ENCODE measurements at places on chromosomes 11 and 22. TPM values are rescaled to one million over a fixed set of nuclear protein-coding genes. Genes with fewer than 3 reads are reported as not detected.

- DNase-seq = peak; percentile 42
Measured at GRCh38 chr22:38696606-38697424, 3.9 kb downstream of the JOSD1 start.

DNA sequence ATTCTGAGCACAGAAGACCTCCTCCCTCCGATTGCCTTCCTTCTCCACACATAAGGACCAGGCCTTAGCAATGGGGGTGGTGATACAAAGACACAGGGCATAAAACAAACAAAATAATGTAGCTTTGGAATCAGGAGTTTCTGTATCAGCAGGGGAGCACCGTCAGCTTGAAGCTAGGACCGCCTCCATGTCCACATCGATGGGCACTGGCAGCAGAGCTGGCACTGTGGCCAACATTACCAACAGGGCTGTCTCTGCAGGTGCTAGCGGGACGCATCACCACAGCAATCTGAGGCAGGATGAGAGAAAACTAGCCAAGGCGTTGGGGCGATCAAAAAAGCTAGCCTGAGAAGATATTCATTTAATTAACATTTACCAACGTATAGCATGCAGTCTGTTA is 201.4 kb downstream of the MAML2 start:
- no peak for DNase-seq

DNA sequence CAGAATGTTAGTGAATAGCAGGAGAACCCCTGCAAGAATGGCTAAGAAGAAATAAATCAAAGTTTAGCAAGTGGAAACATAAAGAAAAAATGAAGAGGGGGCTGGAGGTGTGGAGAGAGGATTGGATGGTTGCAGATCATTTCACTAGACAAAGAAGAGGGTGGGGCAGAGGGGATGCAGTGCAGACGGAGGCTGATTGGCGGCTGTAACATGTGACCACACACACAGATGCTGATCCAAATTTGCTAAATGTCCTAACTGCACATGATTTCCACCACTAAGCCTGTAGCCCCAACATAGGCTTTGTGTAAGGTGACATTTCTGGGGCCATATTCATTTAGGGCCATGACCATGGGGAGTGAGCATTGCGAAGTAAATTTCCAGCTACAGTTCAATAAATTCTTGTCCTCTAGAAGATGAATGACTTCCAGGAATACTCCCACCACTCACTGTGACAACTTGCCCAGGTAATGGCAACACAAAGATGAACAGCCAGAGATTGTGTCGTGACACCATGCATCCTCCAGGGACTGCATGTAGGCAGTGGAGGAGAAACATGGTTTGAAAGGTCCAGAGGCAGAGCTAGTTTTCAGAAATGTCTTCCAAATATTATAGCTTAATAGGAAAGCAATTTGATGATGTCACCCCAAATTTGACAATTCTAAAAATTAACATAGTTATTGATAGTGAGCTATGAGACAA is 6.8 kb downstream of the KRTAP5-11 start:
- DNase-seq = no peak

GRCh38 chr22:30132290-30132996 is 52.2 kb downstream of the HORMAD2 start:
- no peak for DNase-seq

GRCh38 chr11:45994371-45995341 is 72.2 kb downstream of the LARGE2 start:
- DNase-seq = no peak

DNA sequence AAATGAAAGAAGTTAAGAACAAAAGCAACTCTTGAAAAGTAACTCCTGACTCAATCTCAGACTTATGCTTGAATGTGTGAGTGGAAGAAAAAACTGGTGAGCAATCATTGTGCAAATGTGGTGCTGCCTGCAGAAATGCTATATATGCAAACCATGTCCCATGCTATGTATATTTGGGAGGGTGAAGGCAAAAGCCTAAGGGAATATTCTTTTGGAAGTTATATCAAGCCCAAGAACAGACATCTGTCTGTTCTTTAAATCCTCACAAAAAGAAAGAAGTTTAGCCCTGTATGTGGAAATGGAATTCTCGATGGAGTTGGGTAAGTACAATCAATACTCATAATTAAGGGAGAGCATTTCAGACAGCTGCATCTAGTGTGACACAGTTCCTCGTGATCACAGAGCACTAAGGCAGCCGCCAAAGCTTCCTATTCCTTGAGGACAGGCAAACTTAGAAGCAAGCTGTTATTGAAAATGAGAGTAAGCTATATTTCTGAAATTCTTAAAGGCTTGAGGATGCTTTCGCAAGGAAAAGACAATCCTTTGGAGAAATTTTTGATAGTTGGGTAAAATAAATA is 406.5 kb upstream of the CHORDC1 start:
- DNase-seq = no peak

DNA sequence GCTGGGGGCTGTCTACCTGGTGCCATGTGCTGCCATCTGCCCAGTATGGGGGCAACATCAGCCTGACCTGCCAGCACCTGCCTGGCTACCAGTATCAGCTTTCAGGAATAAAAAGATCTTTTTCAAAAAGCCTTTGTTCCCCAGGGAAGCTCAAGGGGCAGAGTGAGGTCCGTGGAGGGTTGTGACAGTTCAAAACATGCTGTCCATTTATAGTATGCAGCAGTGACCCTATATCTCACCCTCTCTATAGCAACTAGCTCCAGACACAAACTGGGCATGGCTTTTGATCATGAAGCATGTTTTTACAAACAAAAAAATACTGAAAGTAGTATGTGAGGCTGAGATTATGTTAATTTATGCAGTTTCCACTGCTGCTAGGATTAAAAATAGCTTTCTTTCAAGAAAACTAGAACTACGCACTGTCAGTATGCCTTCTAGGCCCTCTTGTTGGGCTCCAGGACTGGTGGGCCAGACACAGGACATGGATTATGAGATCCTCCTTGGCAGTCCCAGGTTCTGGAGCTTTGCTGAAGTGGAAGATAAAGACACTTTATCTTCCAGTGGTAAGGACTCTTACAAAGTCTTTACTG is 23.4 kb downstream of the NAV2 start:
- no peak for DNase-seq

DNA sequence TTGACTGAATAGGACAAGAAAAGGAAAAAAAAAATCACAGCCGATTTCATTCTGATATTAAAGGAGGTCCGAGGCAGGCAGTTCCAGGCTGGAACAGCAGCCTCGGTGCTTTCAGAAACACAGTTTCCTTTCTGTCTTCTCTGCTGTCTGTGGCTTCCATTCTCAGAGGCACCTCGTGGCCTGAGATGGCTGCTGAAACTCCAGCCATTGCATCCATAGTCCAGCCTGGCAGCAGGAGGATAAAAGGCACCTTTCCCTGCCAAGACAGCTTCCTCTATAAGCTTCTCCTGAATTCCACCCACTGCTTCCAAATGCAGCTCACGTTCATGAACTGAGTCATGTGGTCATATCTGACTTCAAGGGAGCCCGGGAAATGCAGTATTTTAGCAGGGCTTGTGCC is 390.5 kb downstream of the TBC1D22A start:
- no peak for DNase-seq

- no peak for DNase-seq
Measured at GRCh38 chr22:26210334-26210733, 41.1 kb downstream of the SEZ6L start.

GRCh38 chr22:23230348-23231068 is 50.2 kb downstream of the BCR start:
- no peak for DNase-seq

DNA sequence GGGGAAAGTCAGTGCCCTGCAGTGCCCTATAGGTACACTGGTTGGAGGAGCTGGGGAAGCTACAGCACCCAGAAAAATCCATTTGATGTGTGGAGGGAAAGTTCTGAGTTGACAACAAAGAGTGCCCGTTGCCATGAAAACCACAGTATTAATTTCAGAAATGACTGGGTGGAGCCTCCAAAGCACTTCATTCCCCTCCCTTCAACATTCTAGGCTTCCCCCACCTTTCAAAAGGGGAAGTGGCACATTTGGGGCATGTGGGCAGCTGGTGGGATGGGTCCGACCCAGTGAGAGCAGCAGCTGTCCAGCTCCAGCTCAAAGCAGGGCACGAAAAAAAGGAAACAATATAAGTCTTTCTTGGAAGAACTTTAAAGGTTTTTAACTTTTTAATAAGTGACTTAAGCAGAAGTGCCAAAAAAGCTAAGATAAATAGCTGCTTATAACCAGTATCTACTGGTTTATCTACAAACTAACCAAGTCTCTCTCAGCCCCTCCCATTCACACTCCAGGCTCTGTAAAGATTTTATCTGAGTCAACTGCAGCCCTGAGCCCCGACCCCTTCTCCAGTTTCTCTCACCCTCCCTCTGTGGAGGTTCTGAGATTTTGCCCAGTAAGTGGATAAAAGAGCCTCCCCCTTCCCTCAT is 9.0 kb upstream of the AHNAK start:
- DNase-seq = no peak

GRCh38 chr11:119384332-119384731 is 2.8 kb upstream of the USP2 start:
- no peak for DNase-seq

DNA sequence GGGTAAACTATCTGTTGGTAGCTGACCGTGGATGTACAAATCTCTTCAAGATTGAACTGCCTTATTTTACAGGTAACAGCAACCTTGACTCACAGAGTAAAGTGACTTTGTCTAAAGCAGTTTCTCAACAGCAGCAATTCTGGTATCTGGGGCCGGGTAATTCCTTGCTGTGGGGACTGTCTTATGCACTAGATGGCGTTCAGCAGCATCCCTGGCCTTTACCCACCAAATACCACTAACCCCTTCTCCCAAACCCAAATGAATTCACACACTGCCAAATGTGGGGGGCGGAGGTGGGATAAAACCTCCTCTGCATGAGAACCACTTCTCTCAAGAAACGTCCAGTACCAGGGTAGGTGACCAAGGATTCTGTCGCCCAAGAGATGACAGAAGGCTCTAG is 1.7 kb upstream of the INCENP start:
- no peak for DNase-seq

DNA sequence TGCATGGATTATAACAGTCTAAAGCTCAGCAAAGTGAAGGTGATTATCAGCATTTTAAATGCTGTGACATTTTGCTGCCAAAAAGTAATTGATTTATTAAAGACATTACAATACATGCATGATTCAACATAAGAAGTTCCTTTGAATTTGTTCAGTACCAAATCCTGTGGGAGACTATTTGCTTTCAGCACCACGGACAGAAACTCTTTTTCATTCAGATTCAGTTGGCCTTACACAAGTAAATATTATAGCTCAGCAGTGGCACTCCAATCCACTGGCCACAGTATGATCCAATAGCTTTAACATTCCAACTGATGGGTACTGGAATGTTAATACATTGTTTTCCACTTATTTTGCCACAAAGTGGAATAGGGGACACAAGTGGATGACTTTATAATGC is 806.7 kb downstream of the NTM start:
- no peak for DNase-seq

DNA sequence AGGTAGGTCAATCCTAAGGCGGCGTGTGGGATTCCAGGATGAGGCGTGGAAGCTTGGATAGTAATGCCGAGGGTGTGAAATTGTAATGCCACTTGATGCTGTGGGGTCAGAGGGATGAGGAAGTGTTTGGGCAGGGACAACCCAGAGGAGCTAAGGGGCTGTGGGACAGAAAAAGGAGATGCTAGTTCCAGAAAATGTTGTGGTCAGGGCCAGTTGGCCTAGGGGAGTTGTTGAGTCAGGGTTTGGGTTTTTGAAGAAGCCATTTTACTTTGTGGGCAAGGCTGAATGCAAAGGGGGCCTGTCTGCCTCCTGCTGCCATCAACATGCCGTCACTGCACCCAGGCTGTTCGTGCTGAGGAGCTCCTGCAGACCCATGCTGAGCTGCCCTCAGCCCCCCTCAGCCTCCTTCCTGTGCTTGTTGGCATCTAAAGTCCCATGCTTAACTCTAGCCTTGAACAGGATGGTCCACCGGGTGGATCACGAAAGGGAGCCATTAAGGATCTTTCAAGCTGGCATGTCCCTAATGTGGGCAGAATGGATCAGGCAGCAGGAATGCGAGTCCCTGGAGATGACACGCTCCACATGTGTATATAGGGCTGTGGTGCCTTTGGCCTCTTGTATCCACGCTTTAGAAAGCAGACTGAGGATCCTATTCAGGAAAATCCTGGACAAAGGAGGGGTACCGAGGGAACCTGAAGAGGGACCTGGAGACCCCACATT is 2.1 kb downstream of the C11orf16 start:
- no peak for DNase-seq

DNA sequence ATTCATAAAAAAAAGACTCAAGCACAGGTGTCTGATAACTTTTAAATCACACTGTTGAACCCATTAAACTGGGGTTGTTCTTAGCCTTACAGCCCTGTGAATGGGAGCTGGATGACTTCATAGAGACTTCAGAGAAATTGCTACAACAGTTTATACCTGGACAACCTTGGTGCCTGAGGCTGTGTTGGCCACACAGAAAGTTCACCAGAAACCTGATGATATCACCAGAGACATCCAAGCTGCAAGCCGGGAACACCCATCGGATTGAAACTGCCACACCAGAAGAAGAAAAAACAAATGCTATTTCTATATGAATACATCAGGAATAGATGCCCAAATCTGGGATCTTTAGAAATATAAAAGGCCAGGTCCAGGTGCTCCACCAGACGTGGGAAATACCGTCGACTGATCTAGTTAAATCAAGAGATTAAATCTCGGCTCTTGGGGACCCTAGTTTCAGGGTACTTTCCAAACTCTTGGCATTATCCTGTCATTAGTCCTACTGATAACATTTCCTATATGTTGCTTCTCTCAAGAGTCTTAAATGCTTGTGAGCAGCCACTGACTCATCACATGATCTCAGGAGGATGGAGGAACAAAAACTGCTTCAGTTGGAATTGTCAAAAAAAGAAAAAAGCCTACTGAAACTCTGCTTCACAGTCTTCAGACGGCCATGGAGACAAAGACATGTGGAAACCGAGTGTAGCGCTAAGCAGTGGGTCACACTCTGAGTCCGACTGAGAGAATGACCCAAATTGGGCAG is 28.6 kb upstream of the APOL5 start:
- no peak for DNase-seq

- DNase-seq = no peak
Measured at GRCh38 chr11:10080138-10080537, 213.9 kb downstream of the SBF2 start.

DNA sequence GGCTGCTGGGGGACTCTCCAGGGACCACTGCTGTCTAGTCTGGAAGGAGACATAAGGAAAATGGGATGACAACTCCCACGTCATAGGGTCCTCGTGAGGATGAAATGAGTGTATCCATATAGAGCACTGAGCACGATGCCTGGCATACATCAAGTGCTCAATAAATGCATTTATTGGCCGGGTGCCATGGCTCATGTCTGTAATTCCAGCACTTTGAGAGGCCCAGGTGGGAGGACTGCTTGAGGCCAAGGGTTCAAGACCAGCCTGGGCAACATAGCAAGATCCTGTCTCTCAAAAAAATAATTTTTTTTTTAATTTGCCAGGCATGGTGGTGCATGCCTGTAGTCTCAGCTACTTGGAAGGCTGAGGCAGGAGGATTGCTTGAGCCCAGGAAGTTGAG is 12.2 kb upstream of the TPST2 start:
- DNase-seq = no peak

OR52N4 gene
- not detected for total RNA-seq

GLYATL1B gene
- not detected for total RNA-seq

OR4D11 gene
- total RNA-seq = not detected

ZBTB16 gene
- 3.7 TPM for total RNA-seq

BTG4 gene
- not detected for total RNA-seq

B3GAT1 gene
- total RNA-seq = 47.3 TPM

MICAL2 gene
- total RNA-seq = 14.3 TPM

KCNK7 gene
- total RNA-seq = not detected

FLRT1 gene
- 4.5 TPM for total RNA-seq
